ENCODE measurements at places on chromosomes 3 and 15. TPM values are rescaled to one million over a fixed set of nuclear protein-coding genes. Genes with fewer than 3 reads are reported as not detected.

Gene DLL4
- total RNA-seq, result not detected

GRCh38 chr3:62329971-62330370, 43.4 kb downstream of the FEZF2 start:
- DNase-seq, result no peak

Gene C2CD4A
- not detected for total RNA-seq

Gene POLQ
- total RNA-seq, result 6.1 TPM

- DNase-seq, result no peak
These were observed 346.6 kb downstream of the ERC2 start for GRCh38 chr3:56121716-56122115.

DNA sequence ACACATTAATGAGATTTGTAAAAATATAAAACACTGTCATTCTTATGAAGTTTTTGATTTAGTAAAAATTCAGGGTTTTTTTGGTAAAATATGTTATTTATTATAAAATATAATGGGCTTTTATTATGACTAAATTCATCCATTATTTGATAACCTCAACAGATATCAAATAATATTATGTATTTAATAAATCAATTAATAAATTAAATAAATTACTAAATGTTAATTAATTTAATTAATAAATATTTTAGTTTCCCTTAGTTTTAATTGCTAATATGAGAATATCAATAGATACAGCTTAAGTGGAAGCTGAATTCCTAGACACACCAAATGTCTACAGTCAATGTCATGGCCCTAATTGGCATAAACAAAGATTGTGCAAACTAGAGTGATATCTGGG, 82.3 kb upstream of the DGKG start:
- no peak for DNase-seq

DNA sequence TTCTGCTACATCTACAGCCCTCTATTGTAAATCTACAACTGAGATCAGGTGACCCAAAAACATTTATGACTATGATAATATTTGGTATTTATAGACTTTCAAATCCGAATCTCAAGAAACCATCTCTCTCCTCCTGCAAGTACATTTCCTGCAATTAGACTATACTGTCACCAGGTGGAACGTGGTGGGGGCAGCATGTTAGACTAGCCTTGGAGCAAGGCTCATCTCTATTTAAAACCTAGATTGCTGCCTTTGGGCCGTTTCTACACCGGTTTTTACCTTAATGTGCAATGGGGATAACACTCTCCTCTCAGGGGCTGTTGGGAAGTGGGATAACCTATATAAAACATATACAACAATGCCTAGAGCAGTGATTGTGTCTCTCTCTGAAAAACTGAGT, 3.8 kb upstream of the KATNBL1 start:
- no peak for DNase-seq

Gene HGD
- total RNA-seq, result 0.28 TPM

DNA sequence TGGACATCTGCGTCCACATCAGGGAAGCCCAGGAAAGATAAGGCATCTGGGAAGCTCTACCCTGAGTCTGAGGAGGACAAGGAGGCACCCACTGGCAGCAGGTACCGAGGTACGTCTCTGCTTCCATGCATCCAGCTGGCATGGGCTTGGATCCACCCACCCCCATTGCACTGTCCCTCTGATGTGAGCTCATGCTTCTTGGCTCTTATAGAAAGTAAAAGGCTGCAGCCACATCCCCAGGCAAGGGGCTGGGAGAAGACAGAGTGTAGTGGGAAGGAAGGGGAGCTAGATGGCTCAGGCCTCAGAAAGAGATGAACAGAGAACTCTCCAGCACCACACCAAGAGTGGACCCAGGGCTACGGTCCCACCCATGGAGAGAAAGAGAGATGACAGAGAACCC, 18.2 kb downstream of the PTH1R start:
- DNase-seq, result no peak

DNA sequence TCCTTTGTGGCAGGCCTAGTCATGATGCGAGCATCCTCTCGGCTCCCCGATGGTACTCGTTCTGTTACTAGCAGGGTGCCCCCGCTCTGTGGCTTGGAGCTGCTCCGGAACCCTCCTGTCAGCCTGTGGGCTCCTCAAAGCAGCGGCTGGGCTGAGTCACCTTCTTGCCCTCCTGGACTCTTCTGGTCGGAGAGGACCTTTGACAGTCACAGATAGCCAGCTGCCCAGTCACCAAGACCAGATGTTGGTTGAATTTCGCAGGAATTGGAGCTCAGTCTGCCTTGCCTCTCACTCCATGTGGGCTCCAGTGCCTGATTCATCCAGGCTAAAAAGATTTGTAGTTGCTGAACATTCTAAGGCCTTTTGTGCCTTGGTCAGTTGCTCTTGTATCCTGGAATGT, 94.5 kb downstream of the CHCHD6 start:
- DNase-seq, result no peak

GRCh38 chr3:99966662-99967416, 147.5 kb downstream of the FILIP1L start:
- DNase-seq, result peak; percentile 10

DNA sequence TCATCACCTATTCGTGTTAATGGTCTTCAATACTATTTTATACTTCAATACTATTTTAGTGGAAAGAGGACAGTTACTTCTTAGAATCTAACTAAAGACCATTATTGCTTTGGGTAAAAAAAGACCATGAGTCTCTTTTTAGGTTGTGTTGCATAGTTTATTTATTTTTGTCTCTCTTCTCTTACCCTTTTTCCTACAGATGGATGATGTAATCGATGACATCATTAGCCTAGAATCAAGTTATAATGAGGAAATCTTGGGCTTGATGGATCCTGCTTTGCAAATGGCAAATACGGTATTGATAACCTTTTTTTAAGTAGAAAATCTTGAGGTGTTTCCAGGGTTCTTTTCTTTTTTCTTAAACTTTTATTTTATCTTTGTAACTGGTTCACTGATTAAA, 58.5 kb upstream of the SAMMSON start:
- DNase-seq, result no peak

- DNase-seq, result no peak
These were observed 195.6 kb downstream of the TCF12 start for GRCh38 chr15:57114070-57114469.

Gene OR5H1
- total RNA-seq, result not detected

DNA sequence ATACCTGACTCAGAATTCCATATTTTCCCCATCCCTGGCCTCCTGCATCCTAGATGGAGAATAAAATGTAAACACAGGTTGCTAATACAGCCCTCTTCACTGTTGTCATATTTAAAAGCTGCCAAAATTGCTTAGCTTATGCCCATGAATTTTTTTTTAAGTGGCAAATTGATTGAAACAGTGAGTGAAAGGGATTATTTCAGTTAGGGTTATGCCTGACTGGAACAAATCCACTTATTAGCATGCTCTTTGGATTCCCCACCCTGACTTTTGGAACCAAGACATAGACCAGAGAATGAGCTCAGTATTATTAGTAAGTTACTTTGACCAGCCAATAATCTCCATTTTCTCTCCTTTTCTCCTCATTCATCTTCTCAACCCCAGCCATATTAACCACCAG, 244.7 kb downstream of the FEZF2 start:
- DNase-seq, result no peak

- no peak for DNase-seq
These were observed 29.2 kb downstream of the STT3B start for GRCh38 chr3:31561891-31562290.

Gene ACKR4
- 6.3 TPM for total RNA-seq

DNA sequence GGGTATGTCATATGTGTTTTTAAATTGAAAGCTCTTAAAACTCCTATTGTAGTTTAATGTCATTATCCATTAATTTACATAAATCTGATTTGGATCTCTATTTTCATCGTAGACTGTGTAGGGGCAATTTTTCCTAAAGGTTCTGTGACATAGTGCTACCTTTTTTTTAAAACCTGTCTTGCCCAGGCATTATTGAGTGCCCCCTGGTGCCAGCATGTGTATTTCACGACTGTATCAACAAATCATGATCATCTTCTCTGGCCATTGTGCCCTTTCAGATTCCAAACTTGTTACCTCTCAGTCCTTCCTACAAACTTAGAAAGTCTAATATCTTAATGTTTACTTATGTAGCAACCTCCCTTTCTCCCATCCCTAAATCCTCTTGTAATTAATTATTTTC, 97.2 kb upstream of the FLNB start:
- peak; percentile 12 for DNase-seq

Gene C3orf70
- total RNA-seq, result 0.13 TPM

DNA sequence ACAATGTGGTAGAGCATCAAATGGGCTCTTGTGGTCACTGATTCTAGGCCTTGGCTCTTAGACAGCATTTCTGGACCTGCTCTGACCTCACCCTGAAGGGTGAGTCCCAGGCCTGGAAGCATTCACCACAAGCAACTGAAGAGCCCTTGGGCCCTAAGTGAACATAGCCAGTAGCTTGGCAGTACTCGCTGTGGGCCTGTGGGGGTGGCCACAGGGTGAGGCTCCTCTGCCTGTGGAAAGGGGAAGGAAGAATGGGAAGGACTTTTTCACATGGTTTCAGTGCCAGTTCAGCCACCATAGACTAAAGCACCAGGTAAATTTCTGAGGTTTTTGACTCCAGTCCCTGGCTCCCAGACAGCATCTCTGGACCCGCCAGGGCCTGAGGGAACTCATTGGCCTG, 5.1 kb upstream of the ZSCAN2 start:
- no peak for DNase-seq

GRCh38 chr3:80259736-80260135, 491.9 kb upstream of the ROBO1 start:
- no peak for DNase-seq

Gene LRRN1
- total RNA-seq, result not detected

DNA sequence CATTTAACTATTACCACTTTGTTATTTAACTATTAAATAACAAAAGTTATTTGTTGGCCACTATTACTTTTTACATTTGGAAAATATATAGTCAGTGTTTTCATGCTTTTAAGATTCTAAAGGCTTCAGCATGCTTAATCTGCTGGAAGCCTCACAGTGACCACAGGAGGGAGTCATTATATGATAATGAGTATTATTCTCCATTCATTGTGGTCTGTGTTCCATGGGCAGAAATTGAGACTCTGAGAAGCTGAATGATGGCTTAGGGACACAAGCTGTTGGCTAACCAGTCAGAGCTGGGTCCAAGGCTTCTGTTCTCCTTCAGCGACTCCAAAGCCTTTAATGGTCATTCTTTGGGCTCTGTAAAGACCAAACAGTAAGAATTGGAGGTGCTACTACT, 64.7 kb downstream of the BFSP2 start:
- DNase-seq, result peak; percentile 29

Gene FAM81A
- total RNA-seq, result not detected

- no peak for DNase-seq
These were observed at the start of gene RTP4 for GRCh38 chr3:187368251-187369088. RTP4 (plus strand) TSS chr3:187368385; CDS start chr3:187368442, 57 bp downstream.

- DNase-seq, result no peak
These were observed 7.0 kb downstream of the USP8 start for GRCh38 chr15:50431204-50431603.

- no peak for DNase-seq
These were observed 77.4 kb upstream of the PTPRG start for GRCh38 chr3:61483997-61484396.

- no peak for DNase-seq
These were observed 584.8 kb downstream of the DIPK2A start for GRCh38 chr3:144556392-144556791.

DNA sequence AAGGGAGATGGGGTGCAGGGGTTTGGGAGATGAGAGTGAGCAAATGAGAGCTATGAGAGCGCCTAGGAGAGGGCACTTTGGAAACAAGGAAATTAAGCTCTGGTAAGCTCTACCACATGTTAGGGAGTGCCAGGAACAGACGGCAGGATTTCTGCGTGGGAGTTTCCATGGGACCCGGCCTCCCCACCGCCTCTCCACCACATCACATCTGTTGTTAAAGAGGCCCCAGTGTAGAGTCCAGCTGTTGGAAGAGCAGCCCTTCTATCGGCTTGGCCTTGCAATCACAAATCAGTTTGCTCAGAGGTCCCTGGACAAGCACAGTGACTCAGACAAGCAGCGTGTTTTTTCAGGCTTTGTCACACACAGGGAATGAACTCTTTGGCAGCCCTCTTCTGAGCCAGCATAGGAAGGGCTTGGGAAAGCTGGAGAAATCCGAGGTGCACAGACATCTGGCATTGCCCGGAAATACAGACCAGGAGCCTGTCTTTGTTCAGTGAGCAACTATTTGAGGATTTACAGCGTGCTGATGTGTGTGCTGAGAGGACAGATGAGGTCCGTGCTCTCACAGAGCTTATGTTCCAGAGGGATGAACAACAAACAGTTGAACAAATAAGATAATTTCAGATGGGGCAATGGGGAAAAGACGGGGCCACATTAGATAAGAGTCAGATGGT, 370.6 kb upstream of the PROK2 start:
- DNase-seq, result peak; percentile 97

Gene KBTBD13
- total RNA-seq, result not detected

GRCh38 chr3:152581951-152582350, 253.0 kb upstream of the P2RY1 start:
- DNase-seq, result no peak

GRCh38 chr15:86042226-86042625, 37.4 kb upstream of the AGBL1 start:
- no peak for DNase-seq

- DNase-seq, result no peak
These were observed 22.4 kb downstream of the CXCR6 start for GRCh38 chr3:45965653-45966052.

GRCh38 chr15:100937171-100937570, 18.0 kb downstream of the LRRK1 start:
- DNase-seq, result no peak

DNA sequence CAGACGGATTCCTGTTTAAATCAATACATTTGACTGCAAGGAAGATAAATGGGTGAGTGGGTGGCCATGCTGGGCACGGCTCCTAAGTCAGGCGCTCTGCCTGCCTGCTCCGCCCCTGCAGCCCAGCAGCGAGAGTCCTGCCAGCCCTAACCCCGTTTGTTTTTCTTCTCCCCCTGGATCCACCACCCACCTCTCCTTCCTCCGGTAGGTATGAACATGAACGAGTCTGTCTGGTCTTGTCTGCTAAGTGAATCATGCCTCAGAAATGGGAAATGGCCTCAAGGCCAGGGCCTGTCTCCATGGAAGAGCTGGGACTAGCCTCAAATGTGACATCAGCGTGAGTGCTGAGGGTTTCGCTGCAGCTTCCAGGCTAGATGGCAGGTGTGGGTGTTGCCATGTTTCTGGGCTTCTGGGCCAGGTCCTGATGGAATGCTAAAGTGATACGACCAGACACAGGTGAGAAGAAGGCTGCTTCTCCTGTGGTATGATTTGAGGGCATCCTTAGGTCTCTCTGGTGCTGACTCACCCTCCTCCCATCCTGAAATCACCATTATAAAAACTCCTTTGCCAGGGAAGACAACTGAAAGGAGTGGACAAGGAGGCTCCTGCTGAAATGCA, 5.6 kb upstream of the FEM1B start:
- peak; percentile 83 for DNase-seq

Gene ARHGEF26
- not detected for total RNA-seq

All from HFFc6 (cell line).